ENCODE measurements at places on chromosomes 5 and 9.

DNA sequence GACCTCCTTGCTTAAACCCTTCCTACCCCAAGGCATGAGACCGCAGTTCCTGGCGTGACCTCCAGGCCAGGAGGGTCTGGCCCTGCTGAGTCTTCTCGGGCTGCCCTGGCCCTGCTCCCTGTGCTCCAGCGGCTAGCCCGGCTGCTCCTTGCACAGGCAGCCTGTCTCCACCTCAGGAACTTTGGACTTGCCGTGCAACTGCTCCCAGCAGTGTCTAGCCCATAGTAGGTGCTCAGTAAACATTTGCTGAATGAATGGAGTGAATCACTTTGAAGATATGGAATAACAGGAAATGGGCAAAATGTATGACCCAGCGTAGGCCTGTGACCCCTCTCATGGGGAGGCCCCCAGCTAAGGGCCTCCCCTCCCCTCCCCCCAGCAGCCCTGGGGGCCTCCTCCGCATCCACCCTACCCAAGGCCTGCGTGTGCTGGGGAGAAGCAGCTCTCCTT lies 127.1 kb downstream of the ZNF354C start:
- DNase-seq: no peak

GRCh38 chr5:90866333-90866732 lies 307.7 kb downstream of the ADGRV1 start:
- no peak for DNase-seq

GRCh38 chr5:178210073-178210535 lies 5.8 kb downstream of the HNRNPAB start:
- DNase-seq: no peak

DNA sequence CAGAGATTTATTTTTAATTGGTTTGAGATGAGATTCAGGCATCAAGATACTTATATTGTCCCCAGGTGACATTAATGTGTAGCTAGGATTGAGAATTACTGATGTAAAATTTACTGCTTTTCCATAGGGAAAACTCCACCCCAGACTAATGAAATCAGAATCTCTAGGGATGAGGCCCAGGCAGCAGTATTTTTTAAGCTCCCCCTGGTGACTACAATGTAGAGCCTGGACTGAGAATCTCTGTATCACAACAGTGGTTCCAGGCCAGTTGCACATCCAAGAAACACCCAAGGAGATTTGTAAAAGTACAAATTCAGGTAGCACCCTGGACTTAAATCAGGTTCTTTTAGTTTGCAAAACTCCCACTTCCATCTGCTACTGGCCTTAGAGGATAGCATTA lies 185.7 kb downstream of the MARCHF11 start:
- no peak for DNase-seq

GRCh38 chr9:131969469-131969989 lies 110.1 kb downstream of the MED27 start:
- no peak for DNase-seq

DNA sequence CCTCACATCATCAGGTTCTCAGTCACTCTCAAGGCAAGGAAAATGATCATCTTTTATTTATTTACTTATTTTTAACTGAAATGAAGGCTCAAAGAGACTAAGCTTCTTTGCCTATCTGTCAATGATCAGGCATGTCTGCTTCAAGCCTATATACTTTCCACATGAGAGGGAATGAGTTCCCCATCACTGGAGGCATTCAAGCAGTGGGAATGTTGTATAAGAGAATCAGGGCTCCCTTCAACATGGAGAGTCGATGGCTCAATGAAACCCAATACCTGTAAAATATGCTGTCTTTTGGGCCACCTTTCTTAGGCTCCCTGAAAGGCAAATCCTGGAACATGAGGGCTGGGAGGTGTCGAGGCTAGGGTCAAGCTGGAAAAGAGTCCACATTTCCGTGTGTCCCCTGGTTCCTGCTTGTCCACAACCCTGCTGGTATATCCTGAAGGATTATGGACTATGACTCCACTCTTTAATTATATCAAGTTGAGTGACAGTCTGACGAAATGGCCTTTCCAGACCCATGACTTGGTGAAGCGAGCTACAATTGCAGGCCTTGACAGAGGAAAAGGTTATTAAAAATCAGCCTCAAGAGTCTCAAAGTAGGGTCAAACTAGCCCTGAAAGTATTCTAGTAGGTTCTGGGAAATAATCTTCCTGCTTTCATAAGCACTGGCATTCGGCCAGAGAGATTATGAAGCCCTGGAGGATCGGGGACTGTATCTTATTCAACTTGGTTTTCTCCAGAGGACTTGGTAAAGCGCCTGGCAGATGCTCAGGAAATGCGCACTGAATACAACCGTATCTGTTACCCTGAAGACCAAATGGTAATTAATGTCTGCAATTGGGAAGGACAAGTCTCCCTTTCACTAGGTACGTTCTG lies 145.9 kb upstream of the TBC1D2 start:
- no peak for DNase-seq

GRCh38 chr5:41629897-41630296 lies 119.5 kb upstream of the PLCXD3 start:
- DNase-seq: no peak

DNA sequence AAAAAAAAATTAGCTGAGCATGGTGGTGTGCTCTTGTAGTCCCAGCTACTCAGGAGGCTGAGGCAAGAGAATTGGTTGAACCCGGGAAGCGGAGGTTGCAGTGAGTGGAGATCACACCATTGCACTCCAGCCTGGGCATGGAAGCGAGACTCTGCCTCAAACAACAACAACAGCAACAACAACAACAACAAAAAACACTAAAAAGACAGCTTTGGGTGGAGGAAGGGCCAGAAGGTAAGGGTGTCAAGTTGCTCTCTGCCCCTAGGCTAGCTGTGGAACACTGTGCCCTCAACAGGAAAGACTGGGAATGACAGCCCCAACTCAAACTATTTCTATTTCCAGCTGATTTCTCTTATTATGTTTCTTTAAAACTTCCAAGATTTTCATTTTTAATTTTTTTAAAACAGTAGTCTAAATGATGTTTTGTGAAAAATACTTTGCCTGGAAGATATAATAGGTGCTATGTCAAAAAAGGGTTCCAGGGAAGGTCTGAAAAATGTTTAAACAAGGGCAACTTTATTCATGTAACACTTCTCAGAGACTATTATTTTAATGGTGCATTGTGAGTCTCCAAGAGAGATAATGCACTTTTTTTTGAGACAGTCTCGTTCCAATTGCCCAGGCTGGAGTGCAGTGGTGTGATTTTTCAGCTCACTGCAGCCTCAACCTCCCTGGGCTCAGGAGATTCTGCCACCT lies 29.9 kb downstream of the CLINT1 start:
- no peak for DNase-seq

Measured in stimulated activated CD4-positive, alpha-beta T cell treated with anti-CD3 and anti-CD28 coated beads, Interleukin-4, amount 100 ng/mL, for 48 hours (primary cell).